ENCODE measurements at places on chromosomes 7 and 10. TPM values are rescaled to one million over a fixed set of nuclear protein-coding genes. Genes with fewer than 3 reads are reported as not detected.

DNA sequence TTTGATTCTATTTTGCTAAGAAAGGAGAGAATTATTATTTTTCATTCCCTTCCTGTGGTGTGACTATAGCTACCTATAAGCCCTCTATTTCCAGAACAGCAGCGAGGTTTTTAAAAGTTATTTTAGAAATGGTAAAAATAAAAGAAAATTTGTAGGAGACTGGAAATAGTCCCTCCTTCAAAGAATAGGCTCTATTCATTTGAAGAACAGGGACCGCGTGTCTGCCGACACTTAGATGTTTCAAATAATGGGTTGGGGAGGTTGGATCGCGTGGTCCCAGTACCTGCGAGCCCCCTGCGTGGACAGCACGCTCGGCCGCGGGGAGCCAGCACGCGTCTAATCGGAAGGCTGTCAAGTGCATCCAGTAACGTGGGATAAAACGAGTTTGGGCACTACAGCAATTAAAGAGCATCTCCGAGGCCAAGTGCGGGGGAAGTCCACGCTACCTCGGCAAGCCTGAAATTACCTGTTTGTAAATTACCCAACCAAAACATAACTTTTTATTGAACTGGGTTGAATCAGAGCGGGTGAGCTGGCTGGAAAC lies 1.0 kb downstream of the CACNA2D1 start:
- DNase-seq, result peak; percentile 82

DNA sequence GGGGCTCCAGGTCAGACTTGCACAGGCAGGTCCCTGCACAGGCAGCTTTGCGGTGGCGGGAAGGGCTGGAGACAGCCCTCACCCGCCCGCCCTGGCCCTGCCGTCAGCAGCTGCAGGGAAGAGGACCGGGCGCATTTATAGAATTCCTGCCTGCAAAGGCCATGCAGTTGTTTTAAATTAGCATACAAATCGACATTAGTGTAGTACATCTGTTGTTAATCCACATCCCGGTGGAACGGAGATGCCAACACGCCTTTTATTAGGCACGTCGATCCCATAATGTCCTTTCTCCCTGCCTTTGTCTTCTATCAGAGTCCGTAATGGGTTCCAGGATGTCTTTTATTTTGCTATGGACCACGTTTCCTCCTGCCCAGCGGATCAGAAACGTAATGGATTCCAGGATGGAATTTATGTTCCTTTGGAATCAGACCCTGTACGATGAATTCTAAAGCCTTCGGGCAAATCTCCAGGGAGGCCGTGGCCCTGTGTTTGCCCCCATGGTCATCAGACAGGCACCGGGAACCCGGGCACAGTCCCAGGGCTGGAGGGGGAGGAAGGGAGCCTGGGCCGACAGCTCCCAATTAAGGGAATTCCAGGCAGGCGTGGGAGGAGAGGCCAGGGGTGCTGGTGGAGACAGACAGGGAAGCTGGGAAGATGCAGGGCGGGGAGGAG lies 123.9 kb downstream of the COL26A1 start:
- peak; percentile 73 for DNase-seq

- DNase-seq, result no peak
Observed at GRCh38 chr7:22665923-22666322, 61.1 kb upstream of the IL6 start.

- DNase-seq, result no peak
Observed at GRCh38 chr7:54969208-54969967, 49.4 kb upstream of the EGFR start.

RELN gene
- total RNA-seq, result 0.36 TPM

SPDYE9 gene
- not detected for total RNA-seq

CYP26C1 gene
- total RNA-seq, result under 0.01 TPM

VTI1A gene
- total RNA-seq, result 34.7 TPM

- DNase-seq, result peak; percentile 30
Observed at GRCh38 chr10:124033887-124034218, 59.5 kb downstream of the CHST15 start.

Measured in osteoblast (primary cell).